Activated naive CD4-positive, alpha-beta T cell (primary cell): ENCODE measurements at places on chromosomes 3 and 15.

DNA sequence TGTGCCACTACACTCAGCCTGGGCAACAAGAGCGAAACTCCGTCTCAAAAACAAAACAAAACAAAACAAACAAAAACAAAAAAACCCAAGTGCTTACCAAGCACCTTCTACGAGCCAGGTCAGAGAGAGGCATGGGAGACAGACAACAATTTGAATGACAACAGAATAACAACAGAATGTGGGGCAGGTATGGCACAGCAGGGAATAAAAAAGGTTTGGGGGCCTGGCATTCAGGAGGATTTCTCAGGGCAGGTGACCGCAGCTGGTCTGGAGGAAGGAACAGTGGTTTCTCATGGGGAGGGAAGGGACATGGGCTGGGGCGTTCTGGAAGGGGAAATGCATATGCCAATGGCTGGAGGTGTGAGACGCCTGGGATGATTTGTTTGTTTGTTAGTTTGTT, 22.5 kb upstream of the PARL start:
- DNase-seq, result no peak

DNA sequence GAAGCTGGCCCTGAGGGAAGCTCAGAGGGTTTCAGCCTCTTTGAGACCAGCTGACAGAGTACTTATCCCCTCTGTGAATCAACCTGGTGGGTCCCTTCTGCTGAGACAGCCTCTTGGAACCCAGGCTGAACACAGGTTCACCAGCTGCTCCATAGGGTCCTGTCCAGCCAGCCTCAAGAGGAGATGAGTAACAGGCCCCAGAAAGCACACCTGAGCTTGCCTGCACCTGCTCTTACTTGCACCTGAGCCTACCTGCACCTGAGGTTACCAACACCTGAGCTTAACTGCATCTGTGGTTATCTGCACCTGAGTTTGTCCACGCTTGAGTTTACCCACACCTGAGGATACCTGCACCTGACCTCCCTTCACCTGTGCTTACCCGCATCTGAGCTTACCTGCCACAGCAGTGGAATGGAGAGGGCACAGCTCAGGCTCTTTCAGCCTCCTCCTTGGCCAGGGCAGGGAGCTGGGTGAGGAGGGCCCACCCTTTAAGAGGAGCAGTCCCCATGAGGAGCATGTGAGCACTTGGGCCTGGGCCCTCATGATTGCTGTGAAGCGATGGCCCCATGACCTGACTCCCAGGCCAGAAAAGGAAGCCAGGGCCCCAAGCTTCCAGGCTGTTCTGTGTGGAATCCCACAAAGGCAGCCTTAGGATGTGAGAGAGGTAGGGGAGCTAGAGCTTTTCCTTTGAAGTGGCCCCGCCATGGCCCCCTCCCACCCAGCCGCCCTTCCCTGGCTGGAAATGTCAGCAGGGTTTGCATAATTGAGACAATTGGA, at the start of gene TRPM1:
Gene TRPM1 (minus strand): TSS at position 464 of the 777 bp plus-strand sequence. CDS start 20,370 bp downstream, outside the sequence.
- no peak for DNase-seq

DNA sequence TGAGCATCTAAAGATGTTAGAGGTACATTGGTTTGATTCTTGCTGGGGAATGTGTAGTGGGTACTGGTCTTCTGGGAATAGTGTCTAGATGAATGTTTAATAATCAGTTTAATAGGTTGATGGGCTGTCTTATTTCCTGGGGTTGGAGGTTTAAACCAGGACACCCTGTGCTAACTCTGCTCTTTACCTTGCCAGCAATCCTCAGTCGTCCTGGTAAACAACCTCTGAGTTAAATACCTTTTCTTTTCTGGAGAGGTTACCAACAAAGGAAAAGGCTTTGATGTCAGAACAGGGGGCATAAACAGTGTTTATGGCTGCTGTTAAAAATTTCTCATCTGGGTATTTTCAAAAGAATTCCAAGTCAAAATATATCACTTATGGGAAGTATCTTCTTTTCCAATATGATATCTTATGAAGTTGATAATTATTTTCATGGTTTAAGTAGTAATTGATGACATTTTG, 23.5 kb downstream of the MITF start:
- DNase-seq, result no peak

DNA sequence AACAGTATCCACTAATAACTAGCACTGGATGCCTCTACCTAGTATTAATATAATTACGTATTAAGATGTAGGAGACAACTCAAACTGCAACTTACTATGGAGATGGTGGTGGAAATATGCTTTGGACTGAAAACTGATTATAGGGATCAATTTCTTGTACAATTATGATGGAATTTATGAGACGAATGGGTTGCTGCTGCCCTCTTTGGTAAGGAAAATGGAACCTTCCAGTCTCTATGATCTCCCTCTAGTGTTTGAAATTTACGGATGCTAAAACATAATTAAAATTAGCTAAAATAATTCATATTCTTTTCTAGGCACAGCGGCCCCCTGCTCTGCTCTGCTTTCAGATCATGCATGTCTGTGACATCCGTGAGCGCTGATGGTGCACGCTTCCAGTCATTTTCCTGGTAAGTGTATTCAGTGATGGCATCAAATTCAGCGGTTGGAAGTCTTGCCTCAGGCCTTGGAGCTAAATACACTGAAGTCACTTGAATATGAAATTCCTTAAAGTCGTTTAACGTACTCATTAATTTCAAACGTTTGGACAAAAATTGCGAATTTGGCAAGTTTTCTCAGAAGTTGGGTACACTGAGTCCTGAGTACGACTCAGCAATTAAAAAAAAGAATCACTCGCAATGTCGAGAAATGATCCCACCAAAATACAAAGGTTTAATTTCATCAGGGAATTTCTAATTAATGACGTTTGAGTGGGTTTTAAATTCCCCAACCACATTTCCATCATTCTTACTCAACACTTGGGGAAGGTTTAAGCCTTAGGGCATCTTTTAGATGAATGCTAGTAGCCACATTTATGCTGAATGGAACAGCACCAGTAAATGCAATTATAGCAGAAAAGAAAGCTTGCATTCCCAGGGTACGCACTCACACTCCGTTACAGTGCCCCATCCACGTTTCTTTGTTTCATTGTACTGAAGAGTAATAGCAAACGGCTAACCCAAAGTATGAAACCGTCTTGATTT, 132.6 kb downstream of the NR2F2 start:
- DNase-seq, result no peak

DNA sequence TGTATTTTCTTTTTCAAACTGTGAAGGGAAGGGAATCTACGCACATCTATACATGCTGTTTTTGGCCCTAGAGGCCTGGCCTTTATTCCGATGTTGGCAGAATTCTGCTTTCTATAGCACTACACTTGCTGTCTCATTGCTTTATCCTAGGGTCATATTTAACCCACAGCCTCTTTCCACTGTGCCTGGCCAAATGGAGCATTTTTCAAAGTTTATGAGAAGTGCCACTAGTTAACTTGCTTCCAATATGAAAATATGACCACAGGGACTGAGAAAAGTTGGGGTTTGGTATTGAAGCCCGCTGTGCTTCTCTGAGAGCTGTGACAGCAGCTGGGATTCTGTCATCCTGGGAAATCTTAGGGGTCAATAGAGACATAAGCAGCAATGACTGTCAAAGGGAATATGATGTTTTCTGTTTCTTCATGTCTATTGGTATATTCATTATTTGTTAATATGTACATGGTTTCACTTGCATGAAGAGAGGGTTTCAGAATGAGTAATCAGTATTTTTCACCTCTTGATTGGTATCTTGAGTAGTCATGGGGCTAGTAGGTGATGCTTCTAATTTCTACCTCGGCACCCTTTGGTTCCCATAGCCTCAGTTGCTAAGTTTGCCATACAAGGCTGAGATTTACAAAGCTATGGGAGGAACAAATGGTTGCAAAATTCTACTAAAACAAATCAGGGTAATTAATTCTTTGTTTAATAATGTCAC, 275.8 kb upstream of the RBMS3 start:
- no peak for DNase-seq

GRCh38 chr3:115790759-115791158, 167.4 kb downstream of the GAP43 start:
- DNase-seq, result no peak

DNA sequence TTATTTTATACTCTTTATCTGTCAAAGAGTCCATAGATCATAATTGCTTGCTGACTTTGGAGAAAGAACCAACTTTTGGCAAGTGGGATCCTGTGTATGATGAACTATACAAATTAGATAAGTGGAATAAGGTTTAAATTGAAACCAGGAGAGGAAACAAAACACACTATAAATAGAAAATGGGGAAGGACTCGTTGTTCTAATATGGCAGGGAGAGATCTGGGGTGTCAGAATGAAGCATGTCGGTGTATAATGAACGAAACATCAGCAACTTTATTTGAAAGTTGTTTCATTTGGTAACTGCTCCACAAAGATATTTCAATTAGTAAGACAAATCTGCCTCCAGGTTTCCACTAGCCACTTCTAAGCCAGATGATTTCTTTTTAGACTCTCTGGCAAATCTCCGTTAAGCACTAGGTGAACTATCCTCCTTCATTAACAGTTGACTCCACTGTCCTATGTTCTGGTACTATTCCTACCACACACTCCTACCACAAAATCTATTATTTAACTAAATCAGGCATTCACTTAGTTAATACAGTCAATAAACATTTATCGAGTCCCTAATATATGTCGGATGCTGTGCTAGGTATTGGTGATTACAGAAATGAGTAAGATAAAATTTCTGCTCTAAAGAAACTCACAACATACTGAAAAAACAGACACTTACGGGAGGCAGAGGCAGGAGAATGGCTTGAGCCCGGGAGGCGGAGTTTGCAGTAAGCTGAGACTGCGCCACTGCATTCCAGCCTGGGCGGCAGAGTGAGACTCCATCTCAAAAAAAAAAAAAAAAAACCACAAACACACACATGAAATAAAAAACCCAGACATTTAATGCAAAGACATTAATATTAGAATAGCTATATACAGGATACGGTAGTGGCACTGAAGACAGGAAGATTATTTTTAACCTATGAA, 20.1 kb downstream of the SLC15A2 start:
- no peak for DNase-seq

DNA sequence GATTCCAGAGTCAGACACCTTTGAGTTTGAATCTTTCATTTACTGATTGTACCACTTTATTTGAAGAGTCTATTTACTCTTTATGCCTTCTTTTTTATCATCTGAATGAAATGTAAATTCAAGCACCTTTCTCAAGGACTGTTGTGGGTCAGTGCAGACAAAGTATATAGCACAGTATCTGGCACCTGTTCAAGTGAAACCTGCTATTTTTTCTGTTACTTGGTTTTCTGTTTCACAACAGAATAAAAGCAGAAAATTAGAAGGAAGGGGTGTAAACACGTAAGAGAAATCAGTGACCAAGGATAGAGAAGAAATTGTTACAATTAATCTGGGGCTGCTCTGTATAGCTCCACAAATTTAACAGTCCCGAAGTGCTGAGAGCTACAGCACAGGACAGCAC, 357.4 kb downstream of the RSL24D1 start:
- DNase-seq, result no peak

DNA sequence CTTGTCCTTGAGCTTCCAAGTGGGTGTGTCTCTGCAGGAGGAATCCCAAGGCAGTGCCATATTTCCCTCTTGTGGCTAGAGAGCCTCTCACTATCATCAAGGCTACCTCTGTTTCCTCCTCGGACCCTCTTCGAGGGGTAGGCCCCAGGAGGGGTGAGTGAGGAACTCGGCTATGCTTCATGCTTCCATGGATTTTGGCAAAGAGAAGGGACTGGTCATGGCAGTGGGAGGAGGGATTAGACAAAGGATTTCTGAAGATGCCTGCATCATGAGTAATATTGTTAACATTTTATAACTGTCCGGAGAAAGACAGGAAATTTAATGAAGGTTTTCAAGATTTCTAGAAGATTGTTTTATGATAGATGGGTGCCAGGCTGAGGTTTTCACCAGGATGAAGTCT, 241.5 kb downstream of the CLSTN2 start:
- no peak for DNase-seq

DNA sequence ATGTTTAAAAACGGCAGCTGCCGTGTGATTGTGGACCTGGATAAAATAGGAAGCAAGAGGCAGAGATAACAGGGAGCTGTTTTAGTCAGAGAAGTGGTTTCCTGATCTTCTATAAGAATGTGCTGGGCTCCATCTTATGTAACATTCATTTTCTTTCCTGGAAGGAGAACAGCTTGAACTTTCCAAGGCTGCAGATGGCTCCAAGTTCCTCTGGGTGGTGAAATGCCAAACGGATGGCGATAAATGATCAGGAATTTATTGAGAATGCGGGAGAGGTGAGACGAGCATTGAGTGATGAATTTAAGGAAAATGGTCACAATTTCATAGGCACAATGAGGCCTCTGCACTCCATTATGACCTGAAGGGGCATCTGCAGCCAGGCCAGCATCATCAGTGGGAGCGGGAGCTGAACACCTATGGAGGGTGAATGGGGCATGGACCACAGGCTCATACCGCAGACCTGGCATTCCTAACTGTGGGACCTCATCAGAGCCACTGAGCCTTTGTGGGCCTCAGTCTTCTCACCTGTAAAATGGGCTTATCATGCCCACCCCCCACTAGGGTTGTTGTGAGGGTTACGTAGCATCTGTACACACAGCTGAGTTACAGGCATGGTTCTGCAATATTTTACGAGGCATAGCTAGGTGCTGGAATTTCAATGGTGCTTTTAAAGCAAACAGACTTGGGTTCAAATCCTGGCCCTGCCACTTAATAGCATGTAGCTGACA, 17.1 kb downstream of the MGLL start:
- no peak for DNase-seq

DNA sequence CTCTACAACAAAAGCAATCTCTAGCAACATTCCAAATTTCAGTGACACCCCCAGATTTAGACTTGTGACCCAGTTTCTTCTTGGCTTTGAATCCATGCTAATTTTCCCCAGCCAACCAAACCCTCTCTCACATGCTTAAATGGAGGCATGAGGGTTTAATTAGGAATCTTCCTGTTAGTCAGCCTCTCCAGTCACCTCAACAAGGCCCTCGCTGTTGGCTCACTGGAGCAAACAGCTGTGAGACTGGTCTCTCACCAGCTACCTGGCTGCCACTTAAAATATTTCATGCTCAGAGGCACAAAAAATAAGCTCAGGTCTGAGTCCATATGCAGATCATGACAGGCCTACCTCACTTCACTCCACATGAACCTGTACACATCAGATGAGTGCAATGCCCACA, 630.4 kb upstream of the ADAMTS9 start:
- DNase-seq, result no peak

DNA sequence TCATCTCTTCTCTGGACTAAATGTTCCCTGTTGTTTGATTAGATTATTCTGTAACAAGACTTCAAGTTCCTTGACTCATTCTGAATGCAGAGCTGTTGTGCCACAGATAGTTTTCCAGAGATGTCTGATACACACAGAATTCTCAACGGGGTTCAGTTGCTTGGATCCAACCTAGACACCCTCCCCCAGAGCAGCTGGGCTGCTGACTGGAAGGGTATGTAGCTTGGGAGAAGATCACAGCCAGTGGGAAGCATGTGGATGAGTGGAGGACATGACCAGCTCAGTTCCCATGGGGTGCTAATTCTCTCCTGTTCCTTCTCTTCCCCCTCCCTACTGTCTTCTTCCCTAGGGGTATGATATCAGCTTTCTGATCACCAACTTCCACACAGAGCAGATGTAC, 6.6 kb upstream of the TTLL3 start:
- DNase-seq, result no peak

GRCh38 chr3:177946936-177947335, 589.3 kb upstream of the KCNMB2 start:
- DNase-seq, result no peak

- DNase-seq, result no peak
Observed at GRCh38 chr3:143699424-143699823, 148.8 kb downstream of the SLC9A9 start.

- no peak for DNase-seq
Observed at GRCh38 chr15:70474471-70475406, 288.6 kb downstream of the UACA start.

GRCh38 chr3:184791171-184791570, 20.8 kb upstream of the VPS8 start:
- no peak for DNase-seq
